Iris pigment epithelial cell (primary cell): ENCODE measurements at places on chromosomes 4 and X.

DNA sequence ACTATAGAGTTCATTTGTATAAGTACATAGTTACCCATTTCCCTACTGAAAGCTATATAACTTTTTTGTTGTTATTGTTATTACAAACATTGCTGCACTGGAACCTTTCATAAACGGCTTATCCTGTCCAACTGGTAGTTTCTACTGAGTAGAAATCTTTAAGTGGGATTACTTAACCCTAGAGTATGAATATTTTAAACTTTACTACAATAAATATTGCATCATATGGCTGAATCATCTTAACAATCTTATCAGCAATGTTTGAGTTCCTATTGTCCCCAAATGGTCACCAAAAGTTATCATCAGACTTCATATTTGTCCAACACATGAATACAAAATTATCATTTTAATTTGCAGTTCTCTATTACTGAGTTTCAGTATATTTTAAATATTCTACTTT, 40.5 kb downstream of the LCORL start:
- peak; percentile 18 for DNase-seq

GRCh38 chr4:148868191-148868590, 426.0 kb upstream of the NR3C2 start:
- DNase-seq: peak; percentile 56

DNA sequence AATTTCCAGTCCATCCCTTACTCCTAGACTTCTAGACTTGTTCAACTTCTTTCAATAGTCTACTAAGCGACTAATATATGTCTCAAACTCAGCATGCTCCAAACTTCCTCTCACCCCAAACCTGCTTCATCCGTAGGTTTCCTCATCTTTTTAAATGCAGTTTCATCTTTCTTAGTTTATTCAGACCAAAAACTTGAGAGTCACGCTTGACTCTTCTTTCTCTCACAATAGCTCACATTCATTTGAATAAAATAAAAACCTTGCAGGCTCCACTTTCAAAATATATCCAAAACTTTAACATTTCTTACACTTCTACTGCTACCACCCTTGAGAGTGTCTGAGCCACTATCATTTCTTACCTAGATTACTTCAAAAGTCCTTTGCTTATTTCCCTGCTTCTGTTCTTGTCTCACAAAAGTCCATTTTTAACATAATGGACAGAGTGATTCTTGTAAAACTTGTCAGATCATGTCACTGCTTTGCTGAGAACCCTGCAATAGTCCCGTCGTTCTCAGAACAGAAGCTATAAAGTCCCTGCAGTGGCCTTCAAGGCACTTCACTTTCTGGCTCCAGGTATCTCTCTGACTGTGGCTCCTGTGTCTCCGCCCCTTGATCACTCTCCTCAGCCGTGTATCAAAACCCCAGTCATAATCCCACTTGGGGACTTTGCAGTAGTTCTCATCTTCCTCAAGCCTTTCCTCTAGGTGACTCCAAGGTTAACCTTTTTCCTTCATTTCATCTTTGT, 167.6 kb downstream of the ARHGAP24 start:
- no peak for DNase-seq

DNA sequence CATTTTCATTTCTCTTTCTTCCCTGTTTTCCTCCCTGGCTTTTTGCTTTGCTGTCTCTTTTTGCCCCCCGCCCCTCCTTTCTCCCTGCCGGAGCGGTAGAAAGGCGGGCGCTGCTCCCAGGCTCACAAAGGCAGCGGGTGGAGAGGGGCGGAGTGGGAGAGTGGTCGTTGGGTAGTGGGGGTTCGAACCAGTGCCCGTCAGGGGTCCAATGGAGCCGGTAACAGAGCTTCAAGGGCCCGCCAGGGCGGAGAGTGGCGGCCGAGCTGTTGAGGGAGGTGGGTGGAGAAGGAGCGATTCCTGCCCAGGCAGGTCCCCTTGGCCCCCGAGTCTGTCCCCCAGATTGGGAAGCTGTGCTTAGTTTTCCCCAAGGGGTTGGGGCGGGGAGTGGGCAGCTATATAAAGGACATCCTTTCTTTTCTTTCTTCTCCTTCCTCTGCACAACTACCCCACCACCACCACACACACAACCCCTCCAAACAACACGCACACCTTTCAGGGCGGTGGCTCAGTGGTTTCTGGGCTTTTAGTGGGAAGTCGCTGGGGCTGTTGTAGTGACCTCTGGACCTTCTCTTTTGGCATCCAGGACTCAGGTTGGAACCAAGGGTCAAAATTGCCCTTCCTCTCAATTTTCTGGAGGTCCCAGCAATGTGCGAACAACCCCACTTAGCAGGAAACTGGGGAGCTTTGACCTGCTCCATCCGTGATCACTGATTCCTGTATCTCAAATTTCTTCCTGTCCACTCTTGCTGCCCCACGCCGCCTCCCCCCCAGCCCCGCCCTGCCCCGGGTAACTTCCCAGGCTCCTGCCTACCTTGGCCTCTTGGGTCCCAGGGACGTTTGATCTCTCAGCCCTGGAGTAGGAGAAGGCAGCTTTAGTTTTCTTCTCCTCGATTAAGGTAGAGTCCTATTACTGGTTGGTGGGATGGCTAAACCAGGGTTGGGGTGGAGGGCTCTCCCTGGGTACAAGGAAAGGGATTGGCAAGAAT, 1.9 kb downstream of the EFNB1 start:
- DNase-seq: no peak

GRCh38 chr4:167421201-167421600, 186.9 kb upstream of the SPOCK3 start:
- DNase-seq: peak; percentile 5

- DNase-seq: no peak
These were observed 3.2 kb downstream of the SCARB2 start for GRCh38 chr4:76210452-76210851.

- no peak for DNase-seq
These were observed 9.3 kb upstream of the PRMT9 start for GRCh38 chr4:147693218-147693617.

- DNase-seq: no peak
These were observed 12.3 kb upstream of the GNPDA2 start for GRCh38 chr4:44738615-44739014.

DNA sequence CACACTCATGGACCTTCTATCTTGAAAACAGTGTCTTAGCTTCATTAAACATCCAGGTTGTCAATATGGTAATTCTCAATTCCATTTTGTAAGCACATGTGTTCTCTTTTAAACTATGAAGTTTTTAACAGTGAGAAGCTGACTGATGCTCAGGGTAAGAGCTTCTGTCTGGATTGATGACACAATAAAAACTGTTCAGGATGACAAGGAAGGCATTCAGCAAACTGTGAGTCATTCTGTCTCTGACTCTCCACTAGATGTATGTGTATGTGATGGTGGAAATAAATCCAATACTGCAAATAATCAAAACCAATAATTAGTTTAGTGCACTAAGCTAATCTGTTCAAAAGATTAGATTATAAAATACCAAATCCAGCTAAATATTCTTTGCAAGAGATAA, 115.3 kb upstream of the ARX start:
- peak; percentile 23 for DNase-seq

- no peak for DNase-seq
These were observed 540.0 kb downstream of the SPRY1 start for GRCh38 chr4:123936621-123937043.

DNA sequence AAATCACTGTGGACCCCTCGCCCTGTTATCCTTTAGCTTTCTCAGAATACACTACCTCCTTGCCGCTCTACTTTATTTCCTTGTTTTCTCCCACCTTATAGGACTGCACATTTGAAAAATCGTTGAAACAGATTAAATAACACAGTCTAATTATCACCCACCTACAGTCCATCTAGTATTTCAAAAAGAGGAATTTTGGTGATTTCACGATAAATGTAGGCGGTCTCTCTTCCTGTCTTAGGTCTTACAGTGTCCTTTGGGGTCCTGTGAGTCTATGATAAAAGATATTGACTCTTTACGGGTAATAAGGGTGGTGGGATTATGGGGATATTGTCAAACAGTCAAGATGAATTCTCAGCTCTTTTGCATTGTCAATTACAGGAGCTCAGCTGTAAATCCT, 2.4 kb upstream of the TBL1X start:
- DNase-seq: no peak

GRCh38 chr4:184941671-184942418, 76.4 kb upstream of the HELT start:
- DNase-seq: no peak

DNA sequence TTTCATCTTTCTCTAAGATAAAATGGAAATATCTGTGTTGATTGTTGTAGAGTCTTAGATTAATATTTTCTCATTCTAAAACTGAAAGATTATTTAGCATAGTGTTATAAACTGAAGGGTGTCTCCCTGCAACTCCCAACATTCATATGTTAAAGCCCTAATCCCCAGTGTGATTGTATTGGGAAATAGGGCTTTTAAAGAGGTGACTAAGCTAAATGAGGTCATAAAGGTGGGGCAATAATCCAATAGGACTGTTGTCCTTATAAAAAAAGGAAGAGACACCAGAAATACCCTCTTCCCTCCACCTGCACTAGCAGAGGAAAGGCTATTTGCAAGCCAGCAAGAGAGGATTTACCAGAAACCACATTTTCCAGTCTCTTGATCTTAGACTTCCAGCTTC, 1626.4 kb downstream of the C4orf33 start:
- DNase-seq: no peak

GRCh38 chr4:4818415-4819212, 40.9 kb upstream of the MSX1 start:
- no peak for DNase-seq

GRCh38 chr4:93152491-93152890, 676.1 kb upstream of the ATOH1 start:
- DNase-seq: no peak

GRCh38 chr4:156977435-156978160, 6.0 kb upstream of the PDGFC start:
- peak; percentile 97 for DNase-seq
